ENCODE measurements at places on chromosomes 1 and 21.
A peak's percentile ranks its signal among the peaks of the same experiment; 100 is the strongest.

GRCh38 chr1:30765556-30766434, 8.2 kb upstream of the LAPTM5 start:
- no peak for DNase-seq

- peak; percentile 28 for DNase-seq
Observed at GRCh38 chr1:28259934-28260802, 850 bp downstream of the SESN2 start.

DNA sequence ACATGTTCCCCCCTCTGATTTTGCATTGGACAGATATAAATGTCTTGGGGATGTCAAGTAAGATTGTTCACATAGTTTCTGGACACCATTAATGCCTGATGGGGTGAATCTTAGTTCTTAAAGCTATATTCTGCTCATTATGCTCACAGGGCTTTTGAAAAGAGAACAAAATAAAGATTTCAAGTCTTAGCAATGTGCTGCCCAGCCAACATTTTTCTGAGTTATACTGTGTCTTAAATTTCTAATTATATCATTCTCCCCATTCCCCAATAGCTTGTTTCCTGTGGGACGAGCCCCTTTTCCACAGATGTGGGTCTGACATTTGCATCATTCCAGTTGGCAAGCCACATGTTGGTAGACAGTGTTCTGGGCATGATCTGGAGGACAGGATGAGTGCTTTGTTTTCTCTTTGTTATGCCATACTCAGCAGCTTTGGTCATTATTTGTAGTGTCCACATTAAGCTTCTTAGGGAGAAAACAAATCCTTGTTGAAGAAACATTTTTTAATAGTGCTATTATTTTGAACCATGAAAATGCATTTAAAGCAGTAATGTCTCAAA, 32.8 kb downstream of the MTARC1 start:
- DNase-seq = no peak

GRCh38 chr1:2060072-2060471, 9.9 kb downstream of the PRKCZ start:
- DNase-seq = no peak

- DNase-seq = no peak
Observed at GRCh38 chr1:204087893-204088528, 15.1 kb downstream of the SOX13 start.

- peak; percentile 27 for DNase-seq
Observed at GRCh38 chr1:22562584-22563583, at the start of gene EPHA8. EPHA8 (plus strand) TSS chr1:22563489; CDS start chr1:22563636, 147 bp downstream.

GRCh38 chr1:36515315-36516138, 32.8 kb upstream of the CSF3R start:
- DNase-seq = no peak

GRCh38 chr1:64482720-64483119, 12.8 kb downstream of the CACHD1 start:
- DNase-seq = no peak

DNA sequence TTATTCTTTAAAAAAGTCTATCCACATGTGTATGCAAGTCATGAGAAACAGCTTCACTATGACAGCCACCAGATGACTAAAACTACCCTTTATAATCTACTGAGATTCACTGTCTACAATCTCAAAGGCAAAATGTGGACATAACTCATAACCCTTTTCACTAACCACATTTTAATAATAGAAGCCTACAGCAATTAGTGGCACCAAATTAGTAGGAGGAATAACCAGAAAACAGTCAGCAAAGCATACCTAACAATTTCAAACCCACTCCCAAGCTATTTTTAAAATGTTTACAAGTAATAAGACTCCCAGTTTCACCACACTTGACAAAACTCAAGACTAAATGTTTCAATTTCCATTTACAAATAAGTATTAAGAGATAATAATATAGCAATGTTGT, 442.9 kb downstream of the PTPRC start:
- no peak for DNase-seq

DNA sequence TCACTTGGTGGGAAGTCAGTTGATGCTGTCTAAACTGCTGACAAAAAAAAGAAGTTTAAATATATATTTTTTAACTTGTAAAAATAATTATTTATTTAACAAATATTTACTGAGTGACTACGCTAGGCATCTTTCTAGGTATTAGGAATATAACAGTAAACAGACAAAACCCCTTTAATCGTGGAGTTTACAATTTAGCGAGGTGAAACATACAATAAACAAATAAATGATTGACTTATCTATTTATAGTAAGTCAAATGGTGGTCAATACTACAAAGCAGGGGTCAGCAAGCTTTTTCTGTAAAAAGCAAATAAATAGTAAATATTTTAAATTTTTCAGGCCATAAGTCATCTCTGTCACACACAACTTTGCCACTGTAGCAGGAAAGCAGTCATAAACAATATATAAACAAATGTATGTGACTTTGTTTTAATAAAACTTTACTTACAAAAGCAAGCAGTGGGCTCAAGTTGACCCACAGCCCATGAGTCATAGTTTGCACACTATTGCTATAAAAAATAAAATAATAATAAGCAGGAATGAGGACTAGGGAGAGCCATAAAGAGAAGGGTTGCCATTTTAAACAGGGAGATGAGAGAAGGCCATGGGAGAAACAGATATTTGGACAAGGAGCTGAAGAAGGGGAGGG, 263.9 kb downstream of the PLPP3 start:
- no peak for DNase-seq

- no peak for DNase-seq
Observed at GRCh38 chr1:96388421-96389310, 332.9 kb upstream of the PTBP2 start.

DNA sequence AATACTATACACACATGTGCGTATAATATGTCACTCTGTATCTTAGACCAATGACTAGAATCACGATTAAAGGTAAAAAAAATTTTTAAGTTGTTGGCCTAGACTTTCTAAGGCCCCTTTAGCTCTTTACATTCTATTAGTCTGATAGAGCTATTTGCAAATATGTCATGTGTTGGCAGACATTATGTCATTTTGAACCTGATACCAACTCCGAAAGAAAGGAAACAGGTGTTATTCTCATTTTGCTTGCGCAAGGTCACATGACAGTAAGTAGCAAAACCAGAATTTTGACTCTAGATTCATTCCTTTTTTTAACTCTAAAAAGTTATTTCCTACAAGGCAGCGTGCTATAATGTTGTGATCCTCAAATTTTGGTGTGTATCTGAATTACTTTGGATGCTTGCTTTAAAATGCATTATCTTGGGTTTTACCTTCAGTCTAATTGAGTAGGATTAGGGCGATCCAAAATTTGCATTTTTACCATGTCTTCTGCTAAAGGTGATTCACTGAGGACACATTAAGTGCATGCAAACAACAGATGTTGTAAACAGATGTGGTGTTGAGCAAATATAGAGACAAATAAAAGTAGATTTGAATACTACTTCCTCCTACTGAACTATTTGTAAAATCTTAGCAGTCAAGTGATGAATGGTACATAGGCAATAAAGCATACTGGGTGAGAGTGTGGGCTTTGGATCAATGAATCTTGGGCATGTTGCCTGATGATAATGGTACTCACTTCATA, 63.5 kb upstream of the KIAA1614 start:
- no peak for DNase-seq

DNA sequence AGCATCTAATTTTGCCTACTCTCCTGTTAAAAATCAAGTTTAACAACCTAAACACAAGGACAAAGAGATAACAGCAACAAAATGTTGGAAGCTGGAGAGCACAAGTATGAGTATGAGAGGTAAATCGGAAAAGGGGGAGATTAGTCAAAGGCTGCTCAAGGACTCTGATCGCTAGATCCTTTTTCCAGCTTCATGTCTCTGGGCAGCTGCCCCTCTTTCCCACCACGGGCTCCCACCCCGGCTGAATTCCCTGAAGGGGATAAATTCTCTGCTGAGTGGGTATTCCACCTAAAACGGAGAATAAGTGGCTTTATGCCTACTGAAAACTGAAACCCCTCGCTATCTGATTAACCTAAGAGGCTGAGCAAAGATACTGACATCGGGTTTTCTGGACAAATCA, 696 bp upstream of the CTBS start:
- DNase-seq = no peak

- no peak for DNase-seq
Observed at GRCh38 chr1:151485685-151486255, 25.4 kb upstream of the CGN start.
